ENCODE measurements at places on chromosomes 6 and 20.

- no peak for DNase-seq
Observed at GRCh38 chr20:36744243-36744642, 1.6 kb downstream of the NDRG3 start.

- no peak for DNase-seq
Observed at GRCh38 chr20:58328836-58329235, 19.3 kb downstream of the RAB22A start.

- DNase-seq: no peak
Observed at GRCh38 chr6:43886067-43886461, 116.1 kb downstream of the VEGFA start.

DNA sequence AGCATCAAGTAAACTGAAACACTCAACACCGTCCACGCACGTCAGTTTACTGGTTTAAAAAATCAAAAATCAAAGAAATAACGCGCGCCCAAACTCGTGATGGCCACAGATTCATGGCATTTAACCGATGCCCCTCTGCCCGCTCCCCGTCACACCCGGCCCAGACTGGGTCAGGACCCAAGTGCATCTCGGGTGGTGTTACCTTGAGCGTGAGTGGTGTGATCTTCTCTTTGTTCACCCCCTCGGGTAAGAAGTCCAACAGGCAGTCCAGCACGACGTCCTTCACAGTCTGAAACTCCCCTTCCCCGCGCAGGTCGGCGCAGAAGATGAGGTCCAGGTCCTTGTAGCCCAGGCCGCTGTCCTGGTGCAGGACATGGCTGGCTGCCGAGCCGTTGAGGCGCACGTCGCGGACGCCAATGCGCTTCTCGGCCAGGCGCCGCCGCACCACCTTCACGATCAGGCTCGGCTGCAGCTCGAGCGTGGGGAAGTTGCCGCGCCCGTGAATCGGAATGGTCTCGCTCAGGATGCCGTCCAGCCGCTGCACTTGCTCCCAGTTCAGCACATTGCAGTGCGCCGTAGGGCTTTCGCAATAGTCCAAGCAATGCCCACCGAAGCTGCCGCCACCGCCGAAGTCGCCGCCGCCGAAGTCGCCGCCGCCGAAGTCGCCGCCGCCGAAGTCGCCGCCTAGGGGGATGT is 945 bp downstream of the TENT5A start:
- peak; percentile 21 for DNase-seq

DNA sequence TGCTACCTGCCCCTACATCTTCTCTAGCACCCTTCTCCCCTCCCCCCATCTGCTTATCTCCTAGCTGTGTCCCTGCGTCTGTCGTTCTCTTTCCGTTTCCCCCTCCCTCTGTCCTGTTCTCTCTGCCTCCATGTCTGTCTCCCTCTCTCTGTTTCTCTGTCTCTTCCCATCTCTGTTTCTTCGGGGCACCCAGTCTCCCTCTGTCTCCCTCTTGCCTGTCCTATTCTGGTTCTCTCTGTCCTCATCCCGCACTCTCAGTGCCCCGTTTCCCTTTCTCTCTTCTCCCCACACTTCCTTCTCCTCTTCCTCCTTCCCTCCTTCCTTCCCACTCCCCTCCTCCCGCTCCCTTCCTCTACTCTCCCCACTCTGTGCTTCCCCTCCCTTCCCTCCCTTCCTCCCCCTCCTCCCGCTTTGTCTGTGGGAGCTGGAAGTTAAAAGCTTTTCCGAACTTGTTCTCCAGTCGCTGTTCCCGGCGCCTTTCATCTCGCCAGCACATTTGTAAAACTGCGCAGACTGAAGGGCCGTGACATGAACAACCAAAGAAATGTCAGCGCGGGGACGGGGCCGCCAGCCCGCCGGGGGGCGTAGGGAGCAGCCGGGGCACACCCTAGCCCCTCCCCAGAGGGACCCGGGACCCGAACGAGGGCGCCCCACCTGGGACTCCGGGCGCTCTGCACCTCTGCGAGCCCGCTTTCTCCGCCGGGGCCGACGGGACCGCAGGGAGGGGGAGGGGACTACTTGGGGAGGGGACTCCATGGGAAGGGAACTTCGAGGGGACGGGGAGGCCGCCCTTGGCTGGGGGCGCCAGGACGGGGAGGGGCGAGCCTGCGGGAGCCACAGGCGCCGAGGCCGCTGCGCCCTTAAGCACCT is 4.0 kb upstream of the CDH22 start:
- DNase-seq: no peak
